Activated CD4-positive, alpha-beta T cell treated with anti-CD3 and anti-CD28 coated beads for 36 hours (primary cell): ENCODE measurements at places on chromosomes 6 and 20. TPM values are rescaled to one million over a fixed set of nuclear protein-coding genes. Genes with fewer than 3 reads are reported as not detected.

The SLCO4A1 gene
- total RNA-seq = 40.5 TPM

The PPP1R3D gene
- total RNA-seq = 4.4 TPM

DNA sequence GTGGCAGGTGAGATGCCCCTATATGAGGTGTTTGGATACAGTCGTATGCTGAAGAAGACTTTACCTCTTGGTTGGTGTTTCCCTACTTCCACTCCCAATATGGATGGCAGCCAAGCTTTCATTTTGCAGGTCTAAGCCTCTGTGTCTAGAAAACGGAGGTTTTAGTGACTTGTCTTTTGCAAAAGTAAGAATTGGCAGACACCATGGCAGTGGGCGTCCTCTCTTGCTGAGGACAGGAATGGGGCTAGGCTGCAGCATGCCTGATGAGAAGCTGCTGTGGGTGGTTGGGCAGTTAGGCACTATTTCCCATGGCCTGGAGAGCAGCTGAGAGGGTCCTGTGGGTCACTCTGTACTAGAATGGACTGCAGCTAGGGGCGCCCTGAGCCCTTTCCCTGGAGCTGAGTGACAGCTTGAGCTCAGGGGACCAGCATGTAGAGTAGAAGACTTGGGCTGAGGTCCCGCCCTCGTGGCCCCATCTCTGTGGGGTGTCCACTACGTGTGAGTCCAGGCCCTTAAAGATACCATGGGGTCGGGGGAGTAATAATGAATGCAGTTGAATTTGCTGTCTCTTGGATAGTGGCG lies 127.4 kb downstream of the CDH26 start:
- DNase-seq = no peak

The PPP1R16B gene
- 78.8 TPM for total RNA-seq

GRCh38 chr20:54323227-54323734 lies 115.4 kb downstream of the PFDN4 start:
- DNase-seq = no peak

DNA sequence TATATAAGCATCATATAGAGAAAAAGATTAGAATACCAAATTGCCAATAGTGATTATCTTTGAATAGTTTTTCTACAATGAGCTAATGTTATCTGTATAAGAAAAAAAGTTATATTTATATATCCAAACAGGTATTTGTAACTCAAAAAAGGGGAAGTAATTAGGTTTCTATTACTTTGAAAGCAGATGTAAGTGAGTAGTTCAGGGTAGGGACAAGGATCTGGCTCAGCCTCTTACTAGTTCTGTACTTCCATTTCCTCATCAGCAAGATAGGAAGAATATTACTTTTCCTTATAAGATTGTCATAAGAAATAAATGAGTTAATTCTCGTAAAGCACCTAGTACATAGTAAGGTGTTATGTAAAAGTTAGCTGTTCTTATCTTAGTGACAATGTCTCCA lies 32.2 kb downstream of the AHI1 start:
- no peak for DNase-seq

The APOBEC2 gene
- total RNA-seq = not detected

The OR2H2 gene
- total RNA-seq = not detected

DNA sequence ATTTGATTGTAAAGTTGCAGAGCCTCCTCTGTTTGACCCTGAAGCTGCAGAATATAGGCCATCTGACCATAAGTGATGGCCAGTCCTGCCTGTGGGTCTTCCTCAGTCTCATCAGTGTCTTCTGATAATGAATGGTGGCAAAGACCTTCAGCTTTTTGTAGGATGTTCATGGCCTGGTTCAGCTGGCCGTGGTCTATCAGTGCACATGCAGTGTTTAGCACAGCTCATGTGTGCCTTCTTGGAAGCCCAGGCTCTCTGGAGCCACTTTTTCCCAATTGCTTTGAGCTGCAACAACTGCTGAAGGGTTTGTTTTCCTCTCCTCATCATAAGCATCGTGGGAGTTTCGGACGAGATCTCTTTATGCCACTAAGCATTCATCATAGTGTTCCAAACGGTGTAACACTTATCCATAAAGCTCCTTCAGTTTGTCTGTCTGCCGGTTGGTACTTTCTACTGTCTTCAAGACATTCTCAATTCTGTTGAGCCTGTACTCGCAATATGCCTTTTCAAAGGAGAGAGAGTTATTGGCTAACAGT lies 70.1 kb upstream of the TULP4 start:
- no peak for DNase-seq

DNA sequence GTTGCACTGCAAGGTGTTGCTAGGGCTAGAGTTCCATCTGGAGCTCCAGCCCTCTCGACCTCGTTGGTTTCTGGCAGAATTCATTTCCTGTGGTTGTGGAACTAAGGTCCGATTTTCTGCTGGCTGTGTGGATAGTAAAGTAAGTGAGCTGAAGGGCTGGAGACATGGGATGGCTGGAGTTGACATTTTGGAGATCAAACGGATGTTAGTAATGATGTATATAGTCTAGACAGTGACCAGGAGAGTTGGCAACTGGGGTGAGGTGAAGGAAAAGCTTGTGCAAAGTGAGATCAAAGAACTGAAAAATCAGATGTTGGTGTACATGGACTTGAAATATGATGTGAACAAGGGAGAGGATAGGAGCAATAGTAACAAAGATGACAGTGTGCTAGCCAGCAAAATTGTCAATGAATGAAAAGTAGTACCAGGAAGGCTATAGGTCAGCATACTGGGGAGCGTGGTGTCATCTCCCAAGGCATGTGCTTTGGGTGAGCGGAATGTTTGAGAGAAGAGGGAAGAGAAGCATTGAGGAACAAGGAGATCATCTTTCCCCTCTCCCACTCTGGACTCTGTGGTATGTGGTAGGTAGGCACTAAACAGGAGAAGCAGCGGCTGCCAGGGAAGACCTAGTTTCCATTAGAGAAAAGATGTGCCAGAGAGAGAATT lies 7.8 kb downstream of the QRSL1 start:
- no peak for DNase-seq

DNA sequence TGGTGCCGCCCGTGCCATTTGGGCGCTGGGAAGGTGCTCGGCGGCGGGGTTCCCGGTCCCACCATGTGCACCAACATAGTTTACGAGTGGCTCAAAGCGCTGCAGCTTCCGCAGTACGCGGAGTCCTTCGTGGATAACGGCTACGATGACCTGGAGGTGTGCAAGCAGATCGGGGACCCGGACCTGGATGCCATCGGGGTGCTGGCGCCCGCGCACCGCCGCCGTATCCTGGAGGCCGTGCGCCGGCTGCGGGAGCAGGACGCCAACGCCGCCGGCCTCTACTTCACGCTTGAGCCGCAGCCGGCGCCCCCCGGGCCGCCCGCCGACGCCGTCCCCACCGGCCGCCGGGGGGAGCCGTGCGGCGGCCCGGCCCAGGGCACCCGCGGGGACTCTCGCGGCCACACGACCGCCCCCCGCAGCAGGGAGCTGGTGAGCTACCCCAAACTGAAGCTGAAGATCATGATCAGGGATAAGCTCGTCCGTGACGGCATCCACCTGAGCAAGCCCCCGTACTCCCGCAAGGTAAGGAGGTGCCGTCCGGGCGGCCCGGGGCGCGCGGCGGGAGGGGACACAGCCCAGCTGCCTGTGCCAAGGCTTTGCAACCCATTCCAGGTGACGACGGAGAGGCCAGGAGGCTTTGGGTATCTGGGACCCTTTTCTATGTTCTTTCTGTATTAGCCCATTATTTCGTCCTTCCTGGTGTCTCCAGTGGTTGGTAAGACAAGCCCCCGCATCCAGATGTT lies 547 bp downstream of the SAMD5 start:
- DNase-seq = peak; percentile 15

DNA sequence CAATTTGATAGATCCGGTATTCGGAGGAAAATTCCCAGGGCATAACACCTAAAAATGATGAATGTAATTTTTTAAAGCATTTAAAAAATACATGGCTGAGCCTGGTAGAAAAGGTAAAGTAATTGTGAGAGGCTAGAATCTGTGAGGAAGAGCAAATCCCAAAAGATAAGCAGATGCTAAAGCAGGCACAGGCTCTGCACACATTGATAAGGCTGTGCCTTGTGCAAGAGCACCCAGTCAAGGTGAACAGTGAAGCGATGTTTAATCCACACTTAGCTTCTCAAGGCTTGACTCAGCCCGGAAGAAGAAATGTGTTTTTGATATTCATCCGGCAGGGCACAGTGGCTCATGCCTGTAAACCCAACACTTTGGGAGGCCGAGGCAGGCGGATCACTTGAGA lies 5.1 kb upstream of the EPB41L2 start:
- no peak for DNase-seq

DNA sequence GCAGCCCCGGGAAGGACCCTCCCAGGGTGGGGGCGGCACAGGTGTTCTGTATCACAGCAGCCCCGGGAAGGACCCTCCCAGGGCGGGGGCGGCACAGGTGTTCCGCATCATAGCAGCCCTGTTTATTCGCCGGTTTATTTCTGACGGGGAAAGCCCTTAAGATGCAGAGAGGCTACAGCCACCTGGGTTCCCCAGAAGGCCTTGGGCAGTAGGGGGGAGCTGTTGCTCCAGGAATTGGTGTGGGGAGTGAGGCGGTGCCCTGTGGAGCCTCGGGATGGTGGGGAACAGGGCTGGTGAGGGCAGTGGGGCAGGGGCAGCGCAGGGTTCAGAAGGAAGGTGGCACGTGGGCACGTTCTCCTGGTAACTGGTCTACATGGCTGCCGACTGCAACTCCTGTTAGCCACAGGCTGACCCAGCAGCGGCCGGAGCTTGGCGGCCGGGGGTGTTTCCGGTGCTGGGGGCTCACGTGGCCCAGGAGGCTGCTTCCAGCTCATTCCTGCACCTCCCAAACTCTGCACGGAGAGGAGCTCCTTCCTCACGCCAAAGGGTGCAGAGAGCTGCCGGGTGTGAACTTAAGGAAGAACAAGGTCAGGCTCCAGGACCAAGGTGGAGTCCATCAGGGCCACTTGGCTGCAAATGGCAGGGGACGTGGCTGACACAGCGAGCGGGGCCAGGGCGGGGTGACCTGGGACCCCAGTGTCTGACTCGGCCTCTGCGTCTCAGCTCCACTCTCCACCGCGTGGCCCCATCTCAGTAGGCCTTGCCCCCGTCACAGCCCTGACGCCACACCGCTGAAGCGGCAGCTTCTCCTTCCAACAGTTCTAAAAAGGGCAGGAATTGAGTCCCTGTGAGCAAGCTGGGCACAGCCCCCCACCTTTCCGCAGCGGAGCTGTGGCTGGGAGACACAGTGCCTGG lies 13.2 kb downstream of the SLCO4A1 start:
- DNase-seq = no peak

GRCh38 chr6:33769248-33769821 lies 19.6 kb downstream of the LEMD2 start:
- no peak for DNase-seq

The MEI4 gene
- not detected for total RNA-seq

The RAET1L gene
- total RNA-seq = not detected

The TRIM40 gene
- not detected for total RNA-seq

The MYLK2 gene
- 0.39 TPM for total RNA-seq

The NKX2-4 gene
- total RNA-seq = not detected

DNA sequence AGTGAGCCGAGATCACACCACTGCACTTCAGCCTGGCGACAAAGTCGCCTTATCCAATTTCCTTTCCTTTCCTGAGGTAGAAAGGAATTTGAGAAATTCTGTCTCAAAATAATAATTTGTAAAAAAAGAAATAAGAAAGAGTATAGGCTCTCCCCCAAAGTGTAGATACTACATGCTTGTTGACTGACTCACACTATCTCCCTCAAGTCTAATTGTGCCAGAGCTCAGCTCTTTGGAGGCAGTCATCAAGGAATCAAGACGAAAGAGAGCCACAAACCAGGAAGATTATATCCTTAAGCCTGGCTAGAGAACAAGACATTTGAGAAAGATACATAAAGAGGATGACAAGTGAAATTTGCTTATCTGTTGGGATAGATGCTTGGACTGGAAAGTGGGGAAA lies 3.7 kb upstream of the FKBPL start:
- no peak for DNase-seq
